ENCODE measurements at places on chromosomes 13 and 19.

DNA sequence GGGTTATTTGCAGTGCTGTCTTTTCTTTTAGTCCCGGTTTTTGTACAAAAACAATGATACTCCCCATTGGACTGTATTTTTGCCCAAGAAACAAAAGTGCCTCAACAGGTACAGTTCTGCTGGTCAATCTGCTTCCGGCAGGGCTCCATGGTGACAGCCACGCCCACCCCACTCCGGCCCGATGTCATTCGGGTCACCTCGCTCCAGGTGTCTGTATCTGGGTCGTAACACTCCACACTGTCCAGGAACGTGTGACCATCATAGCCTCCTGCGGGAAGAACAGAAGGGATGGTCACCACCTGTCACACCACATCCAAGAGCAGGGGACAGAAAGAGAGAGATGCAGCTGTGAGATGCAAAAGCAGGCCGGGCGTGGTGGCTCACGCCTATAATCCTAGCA is 16.6 kb downstream of the KEAP1 start:
- no peak for DNase-seq

GRCh38 chr19:13823256-13823655 is 28.0 kb downstream of the ZSWIM4 start:
- DNase-seq = no peak

DNA sequence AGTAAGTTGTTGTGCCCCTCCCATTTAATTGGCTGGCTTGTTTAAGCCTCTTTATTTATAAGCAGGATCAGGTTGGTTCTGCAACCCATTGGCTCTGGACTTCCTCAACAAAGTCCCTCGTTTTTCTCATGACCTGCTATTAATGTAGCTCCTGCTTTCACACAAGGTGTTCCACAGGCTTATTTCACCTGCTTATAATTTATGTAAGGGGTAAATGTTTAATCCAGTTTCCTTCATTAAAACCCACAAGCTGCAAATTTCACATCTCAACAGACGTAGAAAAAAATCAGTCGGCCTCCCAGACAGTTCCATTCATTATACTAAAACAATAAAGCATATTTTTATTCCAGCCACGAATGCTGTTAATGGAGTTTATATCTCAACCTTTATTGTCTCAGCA is 86.1 kb downstream of the TBC1D4 start:
- no peak for DNase-seq

DNA sequence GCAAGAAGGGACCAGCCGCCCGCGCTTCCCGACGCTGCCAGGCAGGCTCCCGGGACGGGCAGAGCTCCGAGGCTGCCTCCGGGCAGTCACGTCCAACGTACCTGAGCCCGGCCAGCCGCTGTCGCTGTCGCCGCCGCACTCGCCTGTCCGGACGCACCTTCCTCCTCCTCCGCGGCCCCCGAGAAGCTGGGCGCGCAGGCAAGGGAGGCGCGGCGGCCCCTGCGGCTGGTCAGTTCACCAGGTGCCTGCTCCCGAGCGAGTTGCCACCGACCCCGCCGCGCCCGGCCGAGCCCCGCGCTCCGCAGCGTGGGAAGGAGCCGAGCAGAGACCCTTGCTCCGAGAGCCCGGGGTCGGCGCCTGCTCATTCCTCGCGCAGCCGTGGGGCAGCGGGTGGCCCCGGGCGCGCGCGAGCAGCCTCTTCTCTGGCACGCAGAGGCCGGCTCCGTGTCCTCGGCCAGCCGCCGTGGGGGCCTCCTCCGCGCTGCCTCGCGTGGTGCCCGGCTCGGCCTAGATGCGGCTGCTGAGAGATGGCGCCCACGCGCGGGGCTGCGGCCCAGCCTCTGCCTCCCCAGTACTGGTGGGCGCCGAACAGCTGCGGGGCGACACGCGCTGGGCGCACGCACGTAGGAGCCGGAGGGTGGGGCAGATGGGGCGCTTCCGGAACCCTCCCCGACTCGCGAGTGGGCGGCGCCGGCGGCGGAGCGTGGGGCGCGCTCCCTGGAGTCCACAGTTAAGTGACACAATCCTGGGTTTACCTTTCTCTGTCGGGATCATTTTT is 419.4 kb downstream of the UQCRFS1 start:
- DNase-seq = no peak

- no peak for DNase-seq
Measured at GRCh38 chr19:48186541-48186991, 16.1 kb downstream of the ZSWIM9 start.

DNA sequence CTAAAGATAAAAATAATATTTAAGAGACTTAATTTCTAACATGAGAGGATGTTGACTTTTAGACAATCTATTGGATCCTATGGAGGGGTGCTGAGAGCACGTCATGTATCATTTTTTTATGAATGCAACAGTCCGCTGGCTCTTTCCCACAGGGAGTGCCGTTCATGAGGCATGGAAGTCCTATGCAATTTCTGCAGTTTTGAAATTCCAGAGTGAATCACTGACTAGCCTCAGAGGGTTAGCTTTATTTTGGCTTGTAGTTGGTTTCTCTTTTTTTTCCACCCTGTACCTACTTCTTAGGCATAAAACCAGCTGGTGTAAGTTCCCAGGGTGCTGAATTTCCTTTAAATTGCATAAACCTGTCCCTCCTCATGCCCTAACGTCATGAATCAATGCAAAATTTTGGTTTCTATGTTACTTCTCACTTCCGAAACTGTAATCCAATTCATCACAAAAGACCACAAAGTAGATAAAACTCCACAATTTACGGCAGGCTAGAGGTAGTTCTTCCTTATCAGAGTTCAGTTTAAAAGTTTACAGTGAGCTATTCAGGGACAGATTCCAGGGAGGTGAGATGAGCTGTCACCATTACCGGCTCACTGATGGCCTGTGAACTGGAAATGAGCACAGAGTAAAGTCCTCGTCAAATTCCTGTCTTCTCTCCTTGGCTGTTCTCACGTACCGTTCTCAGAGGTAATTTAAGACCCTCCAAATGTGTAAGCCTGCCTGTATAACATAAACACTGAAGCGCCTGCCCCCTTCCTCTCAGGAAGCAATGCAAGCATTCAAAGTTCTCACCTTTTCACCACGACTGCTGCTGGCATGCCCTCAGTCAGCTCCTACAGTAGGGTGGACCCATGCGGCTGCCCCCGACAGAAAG is 216.6 kb upstream of the SLC10A2 start:
- no peak for DNase-seq

GRCh38 chr13:29260684-29261083 is 334.8 kb downstream of the SLC7A1 start:
- DNase-seq = no peak

DNA sequence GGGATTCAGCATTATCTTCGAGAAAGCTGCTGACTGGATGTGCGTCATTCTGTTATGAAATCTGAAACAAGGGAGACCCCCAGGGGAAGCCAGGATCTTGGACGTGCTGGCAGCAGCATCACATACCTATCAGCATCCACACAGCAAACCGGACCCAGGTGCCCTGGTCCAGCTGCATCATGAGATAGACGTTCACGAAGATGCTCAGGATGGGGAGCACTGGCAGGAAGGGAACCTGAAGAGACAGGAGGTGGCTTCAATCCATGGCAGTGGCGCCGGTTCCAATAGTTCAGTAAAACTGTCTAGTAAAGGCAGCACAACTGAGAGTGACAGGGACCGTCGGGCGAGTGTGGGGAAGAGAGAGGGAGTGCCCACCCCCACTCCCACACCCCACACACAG is 79.5 kb downstream of the SLC7A1 start:
- DNase-seq = no peak

All from HL-60 (cell line).